Glutamatergic neuron (in vitro differentiated cells): ENCODE measurements at places on chromosomes 3 and 15.

- no peak for DNase-seq
Measured at GRCh38 chr15:83588441-83588840, 65.5 kb upstream of the ADAMTSL3 start.

DNA sequence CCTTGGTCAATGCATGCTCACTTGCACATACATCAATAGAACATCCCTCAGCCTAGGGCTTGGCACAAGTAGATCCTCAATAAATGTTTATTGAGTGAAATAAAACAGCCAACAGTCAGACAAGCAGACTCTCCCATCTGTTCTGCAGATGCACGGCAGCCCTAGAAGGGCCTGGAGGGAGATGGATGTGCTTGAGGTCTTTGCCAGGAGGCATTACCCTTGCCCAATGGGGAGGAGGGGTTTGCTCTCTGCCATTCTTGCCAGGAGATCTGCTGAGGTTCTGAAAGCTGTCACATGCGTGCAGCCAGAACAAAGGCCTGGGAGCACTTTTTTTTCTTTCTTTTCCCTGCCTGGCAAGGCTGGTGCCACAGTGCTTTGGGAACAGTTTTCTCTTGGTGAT lies 349.3 kb upstream of the THRB start:
- no peak for DNase-seq

- DNase-seq = no peak
Measured at GRCh38 chr15:39409876-39410530, 170.9 kb upstream of the THBS1 start.

DNA sequence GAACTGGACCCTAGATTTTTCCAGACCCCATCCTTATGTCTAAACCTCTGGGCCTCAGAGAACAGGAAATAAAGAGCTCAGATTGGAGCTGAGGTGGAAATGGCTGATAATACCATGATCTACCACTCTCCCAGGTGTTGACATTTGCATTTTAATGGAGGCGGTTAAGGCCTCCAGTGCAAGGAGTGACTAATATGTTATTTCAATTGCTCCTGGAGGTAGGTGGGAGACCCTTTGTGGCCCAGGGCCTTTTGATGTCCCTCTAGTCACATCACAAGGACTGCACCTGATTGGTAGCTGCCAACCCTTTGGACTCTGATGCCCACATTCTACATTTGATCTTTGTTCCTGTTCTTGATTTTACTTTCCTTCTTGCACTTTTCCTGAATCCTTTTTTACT lies 9.0 kb upstream of the ADCY5 start:
- no peak for DNase-seq

- DNase-seq = no peak
Measured at GRCh38 chr3:125582707-125583106, 12.6 kb downstream of the OSBPL11 start.

GRCh38 chr15:52292780-52293392 lies 2.7 kb downstream of the MYO5C start:
- no peak for DNase-seq

DNA sequence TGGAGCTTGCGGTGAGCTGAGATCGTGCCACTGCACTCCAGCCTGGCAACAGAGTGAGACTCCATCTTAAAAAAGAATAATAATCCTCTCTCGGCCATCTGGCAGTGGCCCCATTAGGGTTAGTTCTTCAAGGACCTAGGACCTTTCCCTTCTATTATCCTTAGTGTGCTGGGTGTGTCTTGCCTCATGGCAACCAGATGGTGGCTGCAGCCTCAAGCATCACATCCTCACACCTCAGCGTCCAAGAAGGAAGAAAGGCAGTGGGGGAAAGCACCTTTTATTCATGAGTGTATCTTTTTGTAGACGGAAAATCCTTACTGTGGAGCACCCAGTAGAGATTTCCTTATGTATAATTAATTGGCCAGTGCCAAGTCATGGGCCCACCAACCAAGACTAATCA lies 42.7 kb upstream of the TFRC start:
- DNase-seq = no peak

GRCh38 chr3:87167628-87168456 lies 59.3 kb upstream of the CHMP2B start:
- no peak for DNase-seq

GRCh38 chr3:189698811-189699210 lies 67.6 kb downstream of the TP63 start:
- no peak for DNase-seq

GRCh38 chr3:79973482-79973881 lies 205.7 kb upstream of the ROBO1 start:
- DNase-seq = no peak

DNA sequence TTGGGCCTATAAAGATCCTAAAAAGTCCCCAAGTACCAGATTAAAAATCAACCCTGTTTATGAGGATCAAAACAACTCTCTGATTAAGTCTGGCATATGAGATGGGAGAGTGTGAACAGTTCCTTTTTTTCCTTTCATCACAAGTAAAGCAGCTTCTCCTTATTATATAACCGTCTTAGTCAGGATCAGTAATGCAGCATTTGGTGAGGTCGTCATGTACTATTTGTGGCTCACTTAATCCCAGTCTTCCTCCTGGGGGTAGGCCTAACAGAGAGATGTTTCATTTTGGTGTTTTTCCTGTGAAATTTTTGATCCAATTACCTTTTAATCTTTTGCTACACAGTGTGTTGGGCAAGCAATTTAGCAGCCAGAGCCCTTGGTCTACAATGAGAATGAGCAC lies 333.1 kb upstream of the KCNMB2 start:
- DNase-seq = no peak

DNA sequence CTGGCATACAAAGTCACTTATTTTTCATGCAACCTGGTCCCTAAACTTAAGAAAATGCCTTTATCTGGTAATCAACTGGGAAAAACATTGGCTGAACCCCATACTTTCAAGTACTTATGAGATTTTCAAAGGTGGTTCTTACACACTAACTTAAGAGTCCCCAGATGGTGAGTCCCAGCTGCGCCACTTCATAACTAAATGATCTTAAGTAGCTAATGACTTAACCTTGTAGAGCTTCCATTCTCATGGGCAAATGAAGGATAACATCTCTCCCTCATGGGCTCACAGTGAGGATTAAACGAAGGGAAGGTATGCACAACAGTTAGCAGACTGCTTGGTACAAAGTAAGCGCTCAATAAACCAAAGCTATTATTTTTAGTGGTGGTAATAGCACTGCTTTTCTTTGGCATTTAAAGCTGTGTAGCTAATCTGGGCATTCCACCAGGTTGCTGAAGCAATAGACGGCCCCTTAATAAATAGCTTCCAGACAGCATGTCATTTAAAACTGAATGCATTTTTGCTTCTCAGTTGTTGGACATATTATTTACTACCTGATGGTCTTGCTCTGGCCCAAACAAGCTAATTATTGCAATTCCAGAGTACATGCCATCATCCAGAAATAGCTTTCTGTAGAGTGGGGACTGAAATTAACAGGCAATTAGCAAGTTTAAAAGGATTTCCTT lies 55.4 kb downstream of the LIPC start:
- DNase-seq = no peak

DNA sequence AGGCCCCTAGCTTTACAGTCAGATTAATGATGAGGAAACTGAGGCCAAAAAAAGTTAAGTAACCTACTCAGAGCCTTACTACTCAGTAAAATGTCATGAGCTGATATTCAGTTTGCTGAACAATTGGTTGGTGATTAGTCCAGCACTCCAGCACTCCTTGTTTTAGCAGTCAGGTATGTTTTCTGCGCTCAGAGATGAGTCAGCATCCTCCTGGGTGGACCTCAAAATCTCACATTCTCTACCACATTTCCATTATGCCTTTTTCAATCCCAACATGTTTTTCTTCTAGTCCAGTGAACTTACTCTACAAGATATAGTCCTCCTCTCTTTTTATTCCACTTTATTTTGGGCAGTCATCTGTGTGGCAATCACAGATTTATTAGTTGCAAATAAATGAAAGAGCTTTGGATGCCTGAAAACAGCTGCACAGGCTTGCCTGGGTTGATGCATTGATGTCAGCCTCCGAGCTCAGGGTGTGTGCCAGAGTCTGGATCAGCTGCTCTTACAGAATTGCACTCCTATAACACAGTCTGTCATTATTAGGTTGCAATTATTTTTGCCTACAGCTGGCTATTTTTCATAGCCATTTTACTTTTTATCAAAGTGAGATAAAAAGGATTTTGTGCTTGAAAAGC lies 133.2 kb downstream of the ARPP21 start:
- DNase-seq = no peak

- DNase-seq = no peak
Measured at GRCh38 chr3:137110392-137110996, 152.7 kb downstream of the IL20RB start.

DNA sequence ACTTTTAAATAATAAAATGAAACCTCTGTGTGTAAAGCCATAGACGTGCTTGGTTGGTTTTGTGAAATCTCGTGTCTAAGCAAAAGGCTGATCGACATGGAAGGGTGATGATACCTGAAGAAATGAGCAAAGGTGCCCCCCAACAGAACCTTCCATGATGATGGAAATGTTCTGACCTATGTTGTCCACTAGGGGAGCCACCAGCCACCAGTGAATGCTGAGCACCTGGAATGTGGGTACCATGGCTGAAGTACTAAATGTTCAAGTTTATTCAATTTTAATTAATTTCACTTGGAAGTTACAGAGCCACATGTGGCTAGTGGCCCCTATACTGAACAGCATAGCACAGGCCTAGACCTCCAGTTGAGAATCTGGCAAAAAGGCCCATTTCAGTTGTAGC lies 158.8 kb downstream of the POLR2M start:
- DNase-seq = no peak

GRCh38 chr15:66224946-66225345 lies 28.6 kb downstream of the MEGF11 start:
- DNase-seq = no peak

DNA sequence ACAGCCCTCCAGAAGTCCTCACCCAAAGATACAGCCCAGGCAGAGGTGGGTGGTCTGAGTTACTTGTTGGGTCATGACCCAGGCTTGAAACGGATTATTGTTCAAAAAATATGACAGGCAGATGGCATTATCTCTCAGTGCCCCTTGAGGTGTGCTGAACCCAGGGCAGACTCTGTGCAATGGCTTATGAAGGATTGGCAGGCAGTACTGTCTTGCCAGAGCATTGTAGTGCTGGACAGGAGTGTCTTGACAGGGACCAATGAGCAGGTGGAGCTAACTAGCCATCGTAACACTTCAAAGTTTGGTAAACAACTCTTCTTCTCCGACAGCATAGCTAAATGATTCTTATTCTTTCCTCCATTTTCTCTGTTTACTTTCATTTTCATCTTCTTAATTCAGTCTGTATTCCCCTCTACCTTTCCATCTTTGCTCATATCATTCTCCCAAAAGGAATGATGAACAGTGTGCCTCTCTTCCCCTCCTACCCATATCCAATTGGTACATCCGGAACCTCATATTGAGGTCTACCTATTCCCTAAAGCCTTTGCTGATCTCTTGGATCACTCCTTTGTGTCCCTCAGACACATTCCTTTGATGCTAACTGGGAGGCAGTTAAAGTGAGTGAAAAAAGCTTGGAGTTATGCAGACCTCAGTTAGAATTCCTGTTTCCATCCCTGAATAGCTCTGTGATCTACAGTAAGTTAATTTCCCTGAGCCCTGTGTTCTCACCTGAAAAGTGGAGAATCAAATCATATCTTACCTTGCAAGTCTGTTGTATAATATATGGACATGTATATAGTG lies 2.6 kb upstream of the IL20RB start:
- no peak for DNase-seq

- no peak for DNase-seq
Measured at GRCh38 chr3:148903941-148904340, 38.8 kb downstream of the CPA3 start.

GRCh38 chr3:51974277-51974962 lies 444 bp upstream of the ABHD14A start:
- DNase-seq = no peak

DNA sequence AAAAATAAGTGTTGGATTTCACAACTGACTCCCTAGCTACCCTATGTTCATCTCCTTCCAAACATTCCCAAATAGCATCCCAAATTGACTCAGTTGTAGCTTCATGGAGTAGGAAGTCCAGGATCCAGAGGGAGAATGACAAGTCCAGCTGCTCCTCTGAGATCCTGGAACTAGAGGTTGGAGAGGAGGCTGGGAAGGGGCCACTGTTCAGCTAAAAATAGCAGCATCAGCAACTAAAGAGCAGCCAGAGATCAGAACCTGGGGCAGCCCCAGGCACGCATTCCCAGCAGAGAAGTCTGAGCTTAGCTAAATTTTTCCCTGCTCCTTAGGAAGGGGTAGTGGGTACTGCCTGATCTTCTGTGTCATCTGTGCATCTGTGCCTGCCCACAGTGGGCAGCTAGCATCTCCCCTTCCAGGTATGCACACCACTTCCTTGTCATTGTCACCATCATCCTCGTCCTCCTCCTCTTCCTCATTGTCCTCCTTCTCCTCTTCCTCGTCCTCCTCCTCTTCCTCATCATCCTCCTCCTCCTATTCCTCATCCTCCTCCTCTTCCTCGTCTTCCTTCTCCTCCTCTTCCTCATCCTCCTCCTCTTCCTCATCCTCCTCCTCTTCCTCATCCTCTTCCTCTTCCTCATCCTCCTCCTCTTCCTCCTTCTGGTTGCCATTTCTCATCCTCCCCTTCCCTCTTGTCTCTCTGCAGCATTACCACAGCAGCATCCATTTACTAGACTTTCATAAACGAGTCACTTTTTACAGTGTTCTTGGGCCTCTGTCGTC lies 152.3 kb upstream of the ROPN1 start:
- DNase-seq = no peak

DNA sequence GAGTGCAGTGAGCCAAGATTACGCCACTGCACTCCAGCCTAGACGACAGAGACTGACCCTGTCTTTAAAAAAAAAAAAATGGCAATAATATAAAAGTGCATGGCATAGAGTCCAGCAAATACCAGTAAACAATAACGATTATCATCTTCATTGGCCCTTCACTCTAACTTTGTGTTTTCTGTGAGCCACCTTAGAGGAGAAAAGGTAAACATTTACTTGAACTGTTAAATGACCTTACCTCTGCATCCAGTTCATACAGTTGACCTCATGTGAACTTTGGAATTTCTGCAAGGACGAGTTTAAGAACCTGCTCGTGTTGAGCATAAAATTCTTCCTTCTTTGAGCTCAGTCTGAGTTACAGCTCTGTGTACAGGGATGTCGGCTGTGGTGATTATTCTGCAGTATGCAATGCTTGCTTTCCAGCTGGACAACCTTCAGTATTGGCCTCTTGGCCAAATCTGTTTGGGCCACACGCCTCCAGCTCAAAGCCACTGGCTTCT lies 56.6 kb downstream of the RLBP1 start:
- no peak for DNase-seq

DNA sequence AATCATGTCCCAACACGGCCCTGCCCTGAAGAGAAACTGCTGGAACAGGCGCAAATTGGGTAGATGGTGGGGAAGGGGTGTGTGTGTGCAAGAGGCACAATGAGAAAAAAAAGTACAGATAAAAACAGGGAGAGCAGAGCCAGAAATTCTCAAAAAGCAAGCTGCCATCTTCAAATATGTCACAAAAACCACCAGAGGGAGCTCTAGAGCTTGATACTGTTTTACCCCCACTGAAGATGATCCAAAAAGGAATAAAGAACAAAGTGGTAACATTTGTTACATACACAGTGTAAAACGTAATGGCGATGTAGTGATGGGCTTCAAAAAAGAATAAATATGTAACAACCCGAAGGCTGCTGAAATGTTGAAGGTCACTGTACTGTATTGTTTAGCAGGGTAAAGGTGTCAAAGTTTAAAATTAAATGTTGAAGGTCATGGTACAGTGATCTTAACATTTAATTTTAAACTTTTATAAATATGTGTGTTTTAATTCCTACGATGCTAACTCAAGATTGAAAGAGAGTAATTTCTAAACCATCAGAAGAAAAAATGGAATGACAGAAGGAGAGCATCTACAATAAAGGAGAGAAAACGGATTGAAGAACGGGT lies 6.0 kb downstream of the SNRPA1 start:
- no peak for DNase-seq

- no peak for DNase-seq
Measured at GRCh38 chr15:99844150-99844549, 110.9 kb upstream of the LYSMD4 start.

- DNase-seq = no peak
Measured at GRCh38 chr3:133531981-133532380, 41.5 kb upstream of the CDV3 start.
